HEK293T (cell line): ENCODE measurements at places on chromosomes 4 and X.

- DNase-seq: no peak
Measured at GRCh38 chr4:25308306-25308705, 4.3 kb upstream of the ZCCHC4 start.

GRCh38 chr4:56212774-56213173, 174.5 kb downstream of the AASDH start:
- no peak for DNase-seq

GRCh38 chr4:88696630-88697029, 999 bp downstream of the NAP1L5 start:
- no peak for DNase-seq

DNA sequence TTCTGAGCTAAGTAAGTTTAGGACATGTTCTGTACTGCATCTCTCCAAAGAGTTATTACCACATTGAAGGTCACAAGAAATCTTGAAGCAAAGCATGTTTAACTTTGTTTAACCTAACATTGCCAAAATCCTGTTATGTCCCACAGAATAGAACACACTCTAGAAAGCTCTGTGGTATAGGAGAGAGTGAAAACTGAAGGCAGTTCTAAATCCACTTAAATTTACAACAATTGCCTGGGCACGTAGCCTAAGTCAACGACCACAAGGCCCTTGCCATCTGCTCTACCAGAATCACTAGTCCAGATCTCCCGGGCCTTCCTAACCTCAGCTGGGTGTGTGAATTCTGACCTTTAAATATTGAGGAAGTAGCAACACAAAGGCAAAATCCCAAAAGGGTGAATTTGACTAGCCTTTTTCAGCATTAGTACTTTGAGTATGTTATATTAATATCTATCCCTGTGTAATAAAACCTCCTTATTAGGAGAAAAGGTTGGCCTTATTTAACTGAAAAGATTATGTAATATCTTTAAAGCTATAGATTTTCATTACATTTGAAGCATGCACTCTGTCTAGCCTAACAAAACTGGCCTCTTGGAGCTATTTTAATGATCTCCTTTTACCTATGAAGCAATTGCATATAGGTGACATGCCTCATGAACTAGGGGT, 4.5 kb upstream of the MAML3 start:
- no peak for DNase-seq

DNA sequence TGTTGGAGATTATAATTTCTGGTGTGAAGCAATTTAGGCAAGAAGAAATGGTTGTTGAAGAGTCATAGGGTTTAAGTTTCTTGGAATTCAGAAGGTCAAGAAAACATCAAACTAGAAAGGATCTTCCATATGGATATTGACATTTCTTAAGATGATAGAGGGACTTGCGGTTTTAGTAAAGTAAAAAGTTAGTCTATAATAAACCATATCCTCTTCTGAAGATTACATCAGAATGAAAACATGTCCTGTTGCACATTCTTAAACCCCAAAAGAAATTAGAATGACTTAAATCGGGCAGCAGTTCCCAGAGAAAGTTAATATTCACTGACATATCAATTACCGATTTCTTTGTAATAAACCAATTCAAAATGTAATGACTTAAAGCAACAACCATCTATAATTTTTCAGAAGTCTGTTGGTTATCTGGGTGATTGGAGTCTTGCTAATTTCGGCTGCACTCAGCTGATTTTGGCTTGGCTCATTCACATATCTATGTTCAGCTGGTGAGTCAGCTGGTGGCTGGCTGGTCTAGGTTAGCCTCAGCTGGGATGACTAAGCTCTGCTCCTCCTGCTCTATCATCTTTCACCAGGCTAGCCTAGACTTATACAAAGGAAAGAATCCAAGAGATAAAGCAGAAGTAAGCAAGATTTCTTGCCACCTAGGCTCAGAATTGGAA, 24.4 kb upstream of the DYNLT3 start:
- peak; percentile 31 for DNase-seq
